Karpas-422 (cell line): ENCODE measurements at places on chromosomes 4 and X. TPM values are rescaled to one million over a fixed set of nuclear protein-coding genes. Genes with fewer than 3 reads are reported as not detected.

GRCh38 chr4:94126669-94127068, 81.0 kb upstream of the SMARCAD1 start:
- no peak overlapping the region for H3K4me3 ChIP-seq
- no peak overlapping the region for H3K27ac ChIP-seq
- no peaks in the 10 kb centered on the region for H3K27me3 ChIP-seq
- peak; percentile 42 for DNase-seq
- H3K36me3 ChIP-seq = no peaks in the 10 kb centered on the region

FAM47A gene
- not detected in 2 replicates for total RNA-seq

GRCh38 chrX:41824551-41824950, 98.8 kb downstream of the CASK start:
- no peaks in the 10 kb centered on the region for H3K36me3 ChIP-seq
- H3K27ac ChIP-seq = no peak overlapping the region
- H3K4me3 ChIP-seq = no peak overlapping the region
- no peaks in the 10 kb centered on the region for H3K4me1 ChIP-seq

- H3K4me3 ChIP-seq = no peak overlapping the region
- no peak for DNase-seq
- H3K27ac ChIP-seq = no peak overlapping the region
- H3K27me3 ChIP-seq = 0 out of 2 replicates have a peak, but pooled peaks cover 3% of the 10 kb centered on the region
Observed at GRCh38 chr4:86686741-86687140, 92.6 kb downstream of the PTPN13 start.

GRCh38 chr4:74768857-74769525, 25.3 kb downstream of the BTC start:
- no peaks in the 10 kb centered on the region for H3K27me3 ChIP-seq
- no peak overlapping the region for H3K27ac ChIP-seq
- peaks cover 15% of the 10 kb centered on the region for H3K4me1 ChIP-seq
- peak; percentile 60 for DNase-seq
- no peak overlapping the region for H3K4me3 ChIP-seq

DNA sequence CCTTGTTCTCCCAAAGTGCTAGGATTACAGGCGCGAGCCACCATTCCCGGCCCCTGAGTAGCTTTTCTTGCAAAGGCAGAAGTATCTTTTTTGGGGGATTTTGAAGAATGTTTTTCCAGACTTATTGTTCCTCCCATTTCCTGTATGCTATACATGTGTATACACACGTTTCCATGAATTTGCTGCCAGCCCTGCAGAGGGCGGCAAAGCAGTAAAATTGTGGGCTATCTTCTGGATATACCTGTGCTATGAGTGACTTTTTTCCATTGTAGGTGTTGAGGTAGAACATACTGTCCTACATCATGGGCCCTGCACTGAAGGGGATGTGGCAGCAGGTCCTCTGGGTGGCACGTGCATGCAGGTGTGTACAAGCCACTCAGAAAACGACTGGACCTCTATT, 16.9 kb upstream of the MED28 start:
- H3K27ac ChIP-seq = peak overlapping the region; percentile 98
- peaks cover 67% of the 10 kb centered on the region for H3K4me1 ChIP-seq
- no peak for DNase-seq
- peaks cover 62% of the 10 kb centered on the region for H3K36me3 ChIP-seq
- no peak overlapping the region for H3K4me3 ChIP-seq

DNA sequence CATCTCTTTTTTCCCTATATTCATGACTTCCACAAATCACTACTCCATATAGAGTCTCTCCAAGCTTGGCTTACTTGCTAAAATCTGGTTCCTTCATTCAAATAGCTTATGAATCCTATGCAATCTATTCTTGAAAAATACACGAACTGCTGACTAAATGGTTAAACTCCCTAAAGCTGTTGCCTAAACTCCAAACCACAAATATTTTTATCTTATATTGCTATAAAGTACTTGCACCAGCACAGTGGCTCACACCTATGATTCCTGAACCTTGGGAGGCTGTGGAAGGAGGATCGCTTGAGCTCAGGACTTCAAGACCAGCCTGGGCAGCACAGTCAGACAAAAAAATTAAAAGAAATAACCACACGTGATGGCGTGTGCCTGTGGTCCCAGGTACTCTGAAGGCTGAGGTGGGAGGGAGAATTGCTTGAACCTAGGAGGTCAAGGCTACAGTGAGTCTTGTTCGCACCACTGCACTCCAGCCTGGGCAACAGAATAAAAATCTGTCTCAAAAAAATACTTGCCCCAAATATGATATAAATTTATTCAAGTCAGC, 2.2 kb downstream of the FBXO8 start:
- no peak overlapping the region for H3K4me3 ChIP-seq
- no peak for DNase-seq
- no peaks in the 10 kb centered on the region for H3K27me3 ChIP-seq
- H3K36me3 ChIP-seq = no peaks in the 10 kb centered on the region
- no peak overlapping the region for H3K27ac ChIP-seq

MTMR8 gene
- 4.6 and 6.3 TPM in 2 replicates for total RNA-seq

GRCh38 chr4:152630324-152630723, 49.5 kb downstream of the TMEM154 start:
- H3K4me1 ChIP-seq = no peaks in the 10 kb centered on the region
- no peak for DNase-seq
- no peaks in the 10 kb centered on the region for H3K36me3 ChIP-seq
- no peak overlapping the region for H3K27ac ChIP-seq

- DNase-seq = no peak
- no peak overlapping the region for H3K4me3 ChIP-seq
- no peaks in the 10 kb centered on the region for H3K36me3 ChIP-seq
- no peaks in the 10 kb centered on the region for H3K4me1 ChIP-seq
- no peak overlapping the region for H3K27ac ChIP-seq
- no peaks in the 10 kb centered on the region for H3K27me3 ChIP-seq
Observed at GRCh38 chr4:48078862-48079655, 55.0 kb downstream of the TXK start.

DNA sequence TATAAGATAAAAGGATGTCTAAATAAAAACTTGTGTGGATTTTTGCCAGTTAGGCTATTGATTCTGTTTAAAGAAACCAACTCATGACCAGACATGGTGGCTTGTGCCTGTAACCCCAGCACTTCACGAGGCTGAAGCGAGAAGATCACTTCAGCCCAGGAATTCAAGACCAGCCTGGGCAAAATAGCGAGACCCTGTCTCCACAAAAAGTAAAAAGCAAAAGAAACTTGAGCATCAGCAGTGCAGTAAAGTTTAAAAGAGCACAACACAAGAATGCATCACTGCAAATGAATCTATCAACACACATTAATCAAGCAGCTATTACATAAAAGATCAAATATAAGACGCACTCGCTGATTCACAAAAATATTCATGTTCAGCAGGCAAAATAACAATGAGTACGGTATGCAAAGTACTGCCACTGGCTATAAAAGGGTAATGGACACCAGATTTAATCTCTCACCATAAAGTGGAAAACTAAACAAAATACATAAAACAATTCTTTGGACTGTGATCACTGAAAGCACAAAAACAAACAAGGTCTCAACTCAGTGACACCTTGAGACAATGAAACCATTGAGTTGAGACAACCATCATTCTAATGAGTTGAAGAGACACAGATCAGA, 41.3 kb downstream of the LRBA start:
- H3K4me3 ChIP-seq = no peak overlapping the region
- peaks cover 39% of the 10 kb centered on the region for H3K4me1 ChIP-seq
- no peak for DNase-seq
- peak overlapping the region; percentile 20; the same call in 1 of the 2 replicates for H3K27ac ChIP-seq
- H3K27me3 ChIP-seq = no peaks in the 10 kb centered on the region

VSIG4 gene
- not detected in 2 replicates for total RNA-seq

- no peaks in the 10 kb centered on the region for H3K36me3 ChIP-seq
- H3K27me3 ChIP-seq = no peaks in the 10 kb centered on the region
- no peak overlapping the region for H3K27ac ChIP-seq
- H3K4me3 ChIP-seq = no peak overlapping the region
- no peak for DNase-seq
Observed at GRCh38 chrX:129963729-129964128, 18.7 kb upstream of the BCORL1 start.

DNA sequence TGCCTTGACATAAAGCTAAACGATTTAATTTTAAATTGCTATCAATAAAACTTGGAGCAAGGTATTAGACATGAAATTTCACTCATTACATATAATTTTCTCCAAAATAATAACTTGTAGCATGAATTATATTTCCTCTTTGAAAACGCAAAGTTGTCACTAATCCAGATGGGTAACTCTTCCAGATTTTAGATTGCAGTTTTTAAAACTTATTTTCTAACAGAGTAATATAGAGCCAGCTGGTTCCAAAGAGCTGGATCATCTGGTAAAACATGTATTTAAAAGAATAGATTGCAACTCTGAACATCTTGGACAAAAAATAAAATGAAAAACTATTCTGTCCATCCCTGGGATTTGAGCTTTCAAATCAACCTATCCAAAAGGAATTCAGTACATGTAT, 238.2 kb upstream of the INTU start:
- no peak overlapping the region for H3K27ac ChIP-seq
- H3K27me3 ChIP-seq = no peaks in the 10 kb centered on the region
- no peaks in the 10 kb centered on the region for H3K4me1 ChIP-seq
- no peak overlapping the region for H3K4me3 ChIP-seq
- H3K36me3 ChIP-seq = no peaks in the 10 kb centered on the region

DNA sequence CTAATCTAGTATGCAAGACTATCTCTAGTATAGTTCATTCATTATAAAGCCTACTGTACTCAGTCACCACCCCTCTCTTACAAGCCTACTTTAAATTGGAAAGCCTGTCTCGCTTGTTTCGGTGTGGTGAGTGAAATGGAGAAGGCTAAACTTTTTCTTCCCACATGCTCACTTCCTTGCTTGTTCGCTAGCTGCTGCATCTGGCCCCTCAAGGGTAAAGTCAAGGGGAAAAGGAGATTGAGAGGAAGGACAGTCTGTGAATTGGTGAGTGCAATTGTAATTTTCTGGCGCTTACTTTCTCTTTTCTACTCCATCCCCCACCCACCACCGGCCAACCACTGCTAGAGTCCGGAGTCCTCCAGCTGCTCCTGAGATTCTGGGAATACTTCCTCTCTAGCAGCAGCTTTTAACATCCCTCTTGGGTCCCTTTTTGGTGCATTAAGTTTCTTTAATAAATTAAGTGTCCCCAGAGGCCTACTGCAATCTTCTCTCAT, 12.1 kb upstream of the ARAP2 start:
- H3K4me3 ChIP-seq = no peak overlapping the region
- H3K27ac ChIP-seq = no peak overlapping the region
- H3K4me1 ChIP-seq = no peaks in the 10 kb centered on the region

GRCh38 chrX:109842611-109843010, 109.6 kb upstream of the ACSL4 start:
- DNase-seq = no peak
- H3K4me1 ChIP-seq = no peaks in the 10 kb centered on the region
- no peaks in the 10 kb centered on the region for H3K36me3 ChIP-seq
- H3K27me3 ChIP-seq = no peaks in the 10 kb centered on the region
- no peak overlapping the region for H3K4me3 ChIP-seq

CFAP299 gene
- not detected in 2 replicates for total RNA-seq

DNA sequence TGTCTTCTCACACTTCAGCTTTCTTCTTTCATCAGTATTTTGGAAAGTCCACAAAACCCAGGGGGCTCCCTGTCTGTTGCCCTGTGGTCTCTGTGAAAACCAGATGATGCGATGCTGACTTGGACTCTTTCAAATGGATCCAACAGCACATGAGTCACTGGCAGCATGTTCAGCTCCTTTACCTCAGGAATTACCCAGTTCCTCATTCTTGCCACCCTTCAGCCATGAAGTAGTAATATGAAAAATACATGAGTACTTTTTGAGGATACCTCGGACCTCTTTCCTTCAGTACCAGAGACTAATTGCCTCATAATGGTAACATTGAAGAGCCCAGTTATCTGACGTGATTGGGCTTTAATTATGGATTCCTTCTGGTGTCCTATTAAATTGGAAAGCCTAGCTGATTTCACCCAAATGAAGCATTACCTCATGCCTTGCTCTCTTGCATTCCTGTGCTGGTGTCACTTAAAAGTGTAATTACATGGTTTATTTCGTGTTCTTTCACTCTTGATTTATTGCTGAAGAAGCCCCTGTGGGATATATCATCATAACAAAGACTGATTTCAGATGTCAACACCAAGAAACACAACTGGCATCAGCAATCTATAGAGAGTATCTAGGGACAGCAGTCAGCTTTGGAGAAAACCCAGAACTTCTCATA, 63.4 kb downstream of the NFKB1 start:
- H3K36me3 ChIP-seq = no peaks in the 10 kb centered on the region
- DNase-seq = no peak
- H3K27ac ChIP-seq = no peak overlapping the region
- H3K27me3 ChIP-seq = no peaks in the 10 kb centered on the region
- no peaks in the 10 kb centered on the region for H3K4me1 ChIP-seq
- no peak overlapping the region for H3K4me3 ChIP-seq

GRCh38 chr4:109434007-109434971, 674 bp downstream of the SEC24B start:
- DNase-seq = peak; percentile 69
- no peaks in the 10 kb centered on the region for H3K36me3 ChIP-seq
- no peaks in the 10 kb centered on the region for H3K27me3 ChIP-seq
- peak overlapping the region; percentile 49 for H3K27ac ChIP-seq

GRCh38 chr4:173252024-173252935, 81.9 kb downstream of the HMGB2 start:
- no peaks in the 10 kb centered on the region for H3K27me3 ChIP-seq
- H3K4me1 ChIP-seq = peaks cover 80% of the 10 kb centered on the region
- H3K4me3 ChIP-seq = no peak overlapping the region
- H3K36me3 ChIP-seq = 0 out of 2 replicates have a peak, but pooled peaks cover 3% of the 10 kb centered on the region
- H3K27ac ChIP-seq = no peak overlapping the region
- DNase-seq = no peak

DNA sequence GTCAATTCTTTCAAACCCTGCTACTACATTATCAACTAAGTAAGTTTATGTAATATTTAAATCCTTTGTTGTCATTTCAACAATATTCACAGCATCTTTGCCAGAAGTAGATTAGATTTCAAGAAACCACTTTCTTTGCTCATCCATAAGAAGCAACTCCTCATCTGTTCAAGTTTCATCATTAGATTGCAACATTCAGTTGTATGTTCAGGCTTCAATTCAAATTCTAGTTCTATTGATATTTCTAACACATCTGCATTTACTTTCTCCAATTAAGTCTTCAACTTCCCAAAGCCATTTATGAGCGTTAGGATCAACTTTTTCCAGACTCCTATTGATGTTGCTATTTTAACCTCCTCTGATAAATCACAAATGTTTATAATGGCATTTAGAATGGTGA, 66.1 kb downstream of the BMP3 start:
- H3K36me3 ChIP-seq = no peaks in the 10 kb centered on the region
- no peak overlapping the region for H3K4me3 ChIP-seq
- H3K4me1 ChIP-seq = no peaks in the 10 kb centered on the region
- DNase-seq = no peak
- no peak overlapping the region for H3K27ac ChIP-seq

- no peak overlapping the region for H3K27ac ChIP-seq
- no peaks in the 10 kb centered on the region for H3K4me1 ChIP-seq
- no peaks in the 10 kb centered on the region for H3K27me3 ChIP-seq
- 0 out of 2 replicates have a peak, but pooled peaks cover 4% of the 10 kb centered on the region for H3K36me3 ChIP-seq
- no peak for DNase-seq
Observed at GRCh38 chrX:129833153-129833990, 10.3 kb downstream of the ZDHHC9 start.

GRCh38 chr4:61603086-61603485, 403.0 kb downstream of the ADGRL3 start:
- no peak overlapping the region for H3K4me3 ChIP-seq
- H3K4me1 ChIP-seq = no peaks in the 10 kb centered on the region

GLRA2 gene
- not detected in 2 replicates for total RNA-seq

GRCh38 chr4:140595065-140595464, 26.3 kb upstream of the UCP1 start:
- peak; percentile 68 for DNase-seq
- H3K4me1 ChIP-seq = no peaks in the 10 kb centered on the region
- no peak overlapping the region for H3K4me3 ChIP-seq
- no peaks in the 10 kb centered on the region for H3K36me3 ChIP-seq
